ENCODE measurements at places on chromosomes 1 and 21.

GRCh38 chr21:40169971-40170370, 302.7 kb downstream of the PCP4 start:
- no peak for DNase-seq

- no peak for DNase-seq
Observed at GRCh38 chr1:205495237-205495823, 9.1 kb upstream of the CDK18 start.

GRCh38 chr1:14140831-14141401, 440.9 kb downstream of the PRDM2 start:
- DNase-seq = no peak

- no peak for DNase-seq
Observed at GRCh38 chr1:22363403-22364325, 88.0 kb upstream of the ZBTB40 start.

DNA sequence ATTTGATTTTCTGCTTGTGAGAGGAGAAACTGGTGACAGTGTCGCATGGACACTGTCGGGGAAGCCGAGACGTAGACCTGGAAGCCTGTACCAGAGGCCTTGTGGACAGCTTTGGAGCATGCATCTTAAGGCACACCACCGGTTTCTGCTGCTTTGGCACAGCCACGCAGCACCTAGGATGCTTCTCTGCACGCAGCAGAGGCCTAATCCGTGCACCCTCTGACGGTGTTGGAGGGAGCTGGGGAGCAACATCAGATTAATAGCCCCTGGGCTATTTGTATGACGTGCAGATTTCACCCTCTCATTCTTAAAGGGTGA, 30.3 kb downstream of the TEX35 start:
- DNase-seq = no peak

GRCh38 chr1:205263580-205264190, 35.9 kb downstream of the TMCC2 start:
- no peak for DNase-seq

DNA sequence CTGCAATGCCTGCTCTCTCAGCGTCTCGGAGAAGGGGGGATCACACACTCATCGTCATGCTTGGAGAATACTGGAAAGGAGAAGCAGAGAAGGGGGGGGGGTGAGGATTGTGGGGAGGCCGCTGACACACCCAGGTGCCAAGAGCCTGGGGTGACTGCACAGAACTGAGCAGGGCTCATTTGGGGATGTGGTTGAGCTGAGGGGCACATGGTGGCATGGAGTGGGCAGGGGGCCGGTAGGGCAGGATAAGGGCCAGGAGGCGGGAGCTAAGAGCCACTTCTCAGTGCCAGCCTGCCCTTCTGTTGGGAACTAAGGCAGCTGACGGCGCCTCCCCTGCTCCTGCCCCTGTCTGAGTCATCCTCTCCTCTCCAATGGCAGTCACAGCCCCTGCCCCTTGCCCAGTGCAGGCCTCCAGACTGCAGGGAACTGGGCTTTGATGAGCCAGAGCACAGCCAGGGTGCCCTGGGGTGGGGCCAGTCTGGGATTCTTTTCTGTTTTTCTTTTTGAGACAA, 27.2 kb downstream of the MRPL37 start:
- DNase-seq = no peak

- no peak for DNase-seq
Observed at GRCh38 chr1:34369701-34370455, 193.2 kb downstream of the C1orf94 start.

- no peak for DNase-seq
Observed at GRCh38 chr1:230540421-230541155, 101.7 kb upstream of the COG2 start.

DNA sequence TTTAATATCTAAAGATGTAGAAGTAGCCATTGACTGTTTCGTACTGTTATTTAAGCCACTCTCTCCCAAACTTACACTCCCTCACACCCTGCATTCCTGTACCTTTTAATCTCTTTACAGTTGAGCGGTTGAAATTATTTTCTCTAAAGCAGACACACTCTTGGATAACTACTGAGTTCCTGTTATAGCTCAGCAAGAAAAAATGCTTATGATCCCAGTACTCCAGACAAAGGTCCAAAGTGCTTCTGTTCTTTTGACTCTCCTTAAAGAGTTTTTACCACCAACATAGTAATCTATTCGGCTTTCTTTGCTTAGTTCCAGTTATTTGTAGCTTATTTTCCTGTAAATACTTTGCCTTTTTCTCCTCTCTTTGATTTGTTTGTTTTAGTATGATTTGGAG, 100.1 kb downstream of the ATF6 start:
- DNase-seq = no peak

DNA sequence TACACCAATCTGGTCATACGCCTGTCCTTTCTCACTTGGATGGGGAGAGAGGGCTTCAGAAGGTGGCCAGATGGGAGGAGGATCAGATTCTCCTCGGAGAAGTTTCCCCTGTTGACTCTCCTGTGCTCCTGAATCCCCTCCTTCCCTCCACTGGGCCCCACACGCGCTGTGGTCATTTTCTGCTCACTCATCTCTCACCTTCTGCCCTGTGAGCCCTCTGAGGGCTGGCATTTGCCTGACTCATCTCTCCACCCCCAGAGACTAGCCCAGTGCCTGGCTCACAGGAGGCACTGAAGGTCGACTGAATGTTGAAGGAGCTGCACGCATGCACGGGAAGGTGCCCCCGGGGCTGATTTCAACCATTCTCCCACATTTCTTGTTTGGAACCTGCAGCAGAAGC, 14.2 kb downstream of the ABCA4 start:
- no peak for DNase-seq

GRCh38 chr1:225777583-225778336, at the start of gene SRP9:
Gene SRP9, plus strand, starts transcription at chr1:225777826. Its CDS starts 115 bp downstream, at chr1:225777941.
- peak; percentile 86 for DNase-seq

DNA sequence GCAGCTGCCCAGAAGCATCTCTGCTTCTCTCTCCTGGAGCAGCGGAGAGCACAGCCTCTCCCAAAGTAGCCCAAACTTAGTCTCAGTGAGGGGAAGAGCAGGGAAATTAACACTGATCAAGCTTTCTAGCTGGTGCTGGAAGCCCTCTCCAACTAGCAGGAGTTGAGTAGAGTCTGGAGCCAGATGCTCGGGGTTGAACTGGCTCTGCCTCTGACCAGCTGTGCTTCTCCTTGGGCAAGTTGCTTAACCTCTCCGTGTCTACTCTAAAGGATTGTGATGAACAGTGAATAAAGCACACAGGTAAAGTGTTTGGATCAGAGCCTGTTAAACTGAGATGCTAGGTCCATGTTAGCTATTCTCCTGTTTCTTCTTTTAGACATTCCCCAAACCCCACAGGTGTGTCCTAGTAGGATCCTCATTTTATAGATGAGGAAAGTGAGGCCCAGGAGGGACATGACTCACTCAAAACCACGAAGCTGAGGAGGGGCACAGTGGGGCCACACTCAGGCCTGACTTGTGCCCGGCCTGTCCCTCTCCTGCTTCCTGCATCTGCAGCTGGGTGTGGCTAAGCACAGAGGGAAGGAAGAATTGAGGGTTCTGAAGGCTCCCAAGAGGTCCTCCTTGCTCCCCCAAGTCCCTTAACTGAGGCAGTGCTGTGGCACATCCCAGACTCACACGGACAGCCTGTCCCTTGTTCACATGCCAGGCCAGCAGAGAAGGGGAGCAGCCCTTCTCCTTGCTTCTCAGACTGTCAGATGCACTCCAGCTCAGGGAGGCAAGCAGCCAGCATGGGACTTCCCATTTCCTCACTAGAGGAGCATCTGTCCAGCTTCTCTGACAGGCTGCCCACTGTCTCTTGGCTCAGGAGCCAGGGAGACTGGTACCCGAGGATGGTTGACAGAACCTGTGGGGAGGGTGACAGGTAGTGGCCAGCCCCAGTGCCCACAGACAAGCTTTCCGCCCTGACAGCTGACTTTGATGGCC, 152.0 kb upstream of the IGSF21 start:
- DNase-seq = no peak

DNA sequence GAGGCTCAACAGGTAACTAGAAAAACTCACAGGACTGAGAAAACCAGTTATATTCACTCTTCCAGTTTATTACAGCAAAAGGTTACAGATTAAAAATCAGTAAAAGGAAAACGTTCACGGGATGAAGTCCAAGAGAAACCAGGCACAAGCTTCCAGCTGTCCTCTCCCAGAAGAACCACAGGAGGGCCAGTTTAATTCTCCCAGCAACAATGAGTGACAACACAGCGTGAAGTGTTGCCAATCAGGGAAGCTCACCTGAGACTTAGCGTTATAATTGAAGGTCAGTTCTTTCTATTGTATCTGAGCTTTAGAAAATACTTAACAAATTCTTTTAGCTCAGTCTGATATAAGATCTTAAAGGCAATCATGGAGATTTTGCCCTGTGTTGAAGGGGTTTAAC, 65.2 kb upstream of the TNR start:
- DNase-seq = no peak

DNA sequence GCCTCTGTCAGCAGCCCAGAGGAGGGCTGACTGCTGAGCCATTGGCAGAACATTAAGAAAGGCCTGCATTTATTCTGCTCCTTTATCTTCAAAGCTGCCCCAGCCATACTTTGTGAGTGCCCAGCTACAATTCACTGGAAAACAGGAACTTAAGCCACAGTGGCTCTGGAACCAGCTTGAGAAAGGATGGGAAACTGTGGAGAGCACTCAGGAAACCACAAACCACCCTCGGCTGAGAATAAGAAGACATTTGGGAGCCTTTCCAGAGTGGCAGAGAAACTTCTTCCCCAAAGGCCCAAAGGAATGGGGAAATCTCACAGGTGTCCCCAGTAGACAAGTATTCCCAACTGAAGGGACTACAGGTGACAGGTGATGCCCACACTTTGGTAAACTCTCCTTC, 1.8 kb downstream of the LAMB3 start:
- DNase-seq = no peak

DNA sequence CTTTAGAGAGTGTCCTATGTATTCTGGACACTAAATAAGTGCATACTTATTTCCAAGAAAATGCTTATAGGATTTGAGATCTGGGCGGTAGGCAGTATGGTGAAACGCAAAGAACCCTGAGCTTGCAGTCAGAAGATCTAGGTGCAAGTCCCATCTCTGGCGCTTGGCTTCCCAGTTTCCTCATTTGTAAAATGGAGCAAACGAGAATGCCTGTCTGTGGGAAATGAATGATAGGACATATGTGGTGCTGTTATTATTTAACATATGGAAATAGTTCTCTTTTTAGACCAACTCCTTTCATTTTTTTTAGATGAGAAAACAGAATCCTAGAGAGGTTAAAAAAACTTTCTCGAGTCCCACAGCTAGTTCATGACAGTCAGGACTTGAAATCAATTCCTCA, 25.2 kb upstream of the ROR1 start:
- DNase-seq = no peak

DNA sequence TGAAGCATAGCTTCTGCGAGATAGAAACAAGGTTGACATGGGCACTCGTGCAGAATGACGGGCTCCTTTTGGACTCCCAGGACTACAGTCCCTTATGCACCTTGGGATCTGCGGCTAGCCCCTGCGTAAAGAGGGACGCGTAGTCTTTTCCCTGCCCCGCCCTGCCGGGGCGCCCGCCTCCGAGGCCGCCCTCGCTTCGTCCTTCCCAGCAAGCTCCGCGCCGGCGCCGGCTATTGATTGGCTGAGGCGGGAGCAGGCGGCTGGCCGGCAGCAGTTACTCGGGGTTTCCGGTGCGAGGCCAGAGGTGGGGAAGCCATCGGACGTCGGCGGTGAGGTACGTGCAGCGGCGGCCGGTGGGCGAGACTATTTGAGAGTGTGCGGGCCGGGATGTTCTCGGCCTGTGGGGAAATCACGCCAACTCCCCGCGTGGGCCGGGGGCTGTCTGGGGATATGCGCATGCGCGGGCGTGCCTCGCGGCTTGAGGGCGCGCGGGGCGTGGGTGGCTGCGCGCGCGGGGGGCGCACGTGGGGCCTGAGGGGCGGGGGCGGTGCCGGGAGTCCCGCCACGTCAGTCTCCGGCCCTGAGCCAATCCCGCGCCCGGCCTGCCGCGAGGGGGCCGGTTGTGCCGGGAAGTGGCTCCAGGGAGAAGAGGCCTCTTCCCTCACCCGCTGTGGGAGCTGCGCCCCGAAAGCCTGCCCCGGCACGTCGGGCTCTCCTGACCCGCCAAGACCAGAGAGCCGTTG, at the start of gene TXLNA:
Gene TXLNA (plus strand): TSS at position 233 of the 743 bp plus-strand sequence. CDS start 671 bp downstream, outside the sequence.
- DNase-seq = peak; percentile 87

GRCh38 chr1:207412845-207413244, 41.3 kb upstream of the CR2 start:
- DNase-seq = no peak

DNA sequence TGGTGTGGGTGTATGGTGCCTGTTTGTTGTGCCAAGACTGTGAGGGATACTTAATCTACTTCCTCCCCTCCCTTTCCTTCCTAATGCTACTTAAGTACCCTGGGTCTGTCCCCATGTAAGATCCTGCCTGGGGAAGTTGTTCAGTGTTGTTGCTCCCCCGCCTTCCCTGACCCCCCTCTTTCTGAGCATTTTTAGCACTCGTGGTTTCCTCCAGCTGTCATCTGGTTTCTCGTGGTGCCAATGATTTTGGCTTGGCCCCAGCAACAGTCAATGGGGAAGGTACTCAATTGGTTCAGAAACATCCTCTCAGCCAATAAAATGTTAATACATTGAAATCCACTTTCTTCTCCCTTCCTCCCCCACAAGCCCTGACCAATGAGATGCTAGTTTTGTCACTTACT, 8.0 kb upstream of the B4GALT3 start:
- no peak for DNase-seq

GRCh38 chr1:64631346-64632034, 113.4 kb upstream of the RAVER2 start:
- DNase-seq = no peak

DNA sequence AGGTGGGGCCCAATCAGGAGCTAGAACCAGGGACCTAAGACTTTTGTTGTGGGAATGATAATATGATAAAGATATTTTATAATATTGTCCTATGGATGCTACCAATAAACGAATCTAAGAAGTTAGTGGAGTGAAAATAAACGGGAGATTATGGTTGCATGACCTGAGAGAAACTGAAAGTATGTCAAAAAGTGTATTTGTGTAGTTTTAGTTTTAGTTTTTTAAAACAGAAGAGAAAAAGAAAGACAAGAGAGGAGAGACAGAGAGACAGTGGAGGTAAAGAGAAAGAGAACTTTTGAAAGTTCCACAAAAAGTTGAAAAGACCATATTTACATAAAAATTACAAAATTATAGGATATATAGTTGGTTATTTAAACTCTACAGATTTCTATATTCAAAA, 64.1 kb upstream of the TMPRSS15 start:
- no peak for DNase-seq

- DNase-seq = no peak
Observed at GRCh38 chr1:207015791-207016190, 16.8 kb downstream of the C1orf116 start.

GRCh38 chr1:70717211-70717610, 306.1 kb downstream of the CTH start:
- no peak for DNase-seq

DNA sequence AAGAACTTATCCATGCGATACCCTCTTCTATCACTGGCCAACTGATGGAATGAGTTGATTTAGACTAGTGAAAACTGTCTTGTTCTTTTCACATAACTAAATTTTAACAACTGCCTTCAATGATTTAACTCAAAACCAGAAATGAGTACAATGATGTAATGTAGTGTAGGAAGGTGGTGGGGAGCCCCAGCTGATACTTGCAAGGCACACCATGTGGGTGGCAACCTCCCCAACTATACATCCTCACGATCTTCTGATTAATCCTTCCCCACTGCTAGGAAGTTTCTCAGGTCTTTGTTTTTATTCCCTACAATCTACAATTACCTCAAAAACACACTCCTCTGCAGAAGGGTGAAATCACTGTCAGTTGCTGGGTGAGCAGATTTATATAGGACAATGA, 100.7 kb downstream of the KCTD3 start:
- DNase-seq = no peak

- no peak for DNase-seq
Observed at GRCh38 chr1:183870351-183871077, 65.6 kb downstream of the RGL1 start.

- no peak for DNase-seq
Observed at GRCh38 chr21:16891821-16892220, 621.0 kb upstream of the CXADR start.

All from NCI-H526 treated with DMSO at 0.1 percent for 48 hours (cell line).